Skeletal muscle cell (primary cell): ENCODE measurements at places on chromosomes 11 and 22.

- no peak for DNase-seq
These were observed at the start of gene TRIM29 for GRCh38 chr11:120137611-120138521. TRIM29 (minus strand) TSS chr11:120138113; CDS start chr11:120138031, 82 bp downstream.

- DNase-seq = no peak
These were observed 30.5 kb downstream of the ARAP1 start for GRCh38 chr11:72721689-72722049.

GRCh38 chr11:5232176-5232575 lies 2.1 kb downstream of the HBD start:
- no peak for DNase-seq

DNA sequence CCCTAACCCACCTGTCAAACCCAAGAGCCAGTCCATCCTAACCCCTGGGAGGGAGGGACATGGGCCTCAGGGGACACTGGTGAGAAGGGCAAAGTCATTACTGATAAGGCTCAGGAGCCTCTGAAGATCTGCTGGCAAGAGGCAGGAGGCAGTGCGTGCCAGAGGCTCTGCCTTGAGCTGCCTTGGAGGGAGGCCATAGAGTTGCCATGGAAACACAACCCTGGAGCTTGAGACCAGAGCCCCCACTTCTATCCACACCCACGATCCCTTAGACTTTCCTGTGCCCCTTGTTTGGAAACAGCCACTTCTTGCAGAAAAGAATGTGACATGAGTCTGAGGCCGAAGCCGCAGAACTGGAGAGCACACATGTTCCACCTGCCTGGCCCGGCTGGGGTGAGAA lies 89.7 kb upstream of the CSNK2A3 start:
- no peak for DNase-seq

DNA sequence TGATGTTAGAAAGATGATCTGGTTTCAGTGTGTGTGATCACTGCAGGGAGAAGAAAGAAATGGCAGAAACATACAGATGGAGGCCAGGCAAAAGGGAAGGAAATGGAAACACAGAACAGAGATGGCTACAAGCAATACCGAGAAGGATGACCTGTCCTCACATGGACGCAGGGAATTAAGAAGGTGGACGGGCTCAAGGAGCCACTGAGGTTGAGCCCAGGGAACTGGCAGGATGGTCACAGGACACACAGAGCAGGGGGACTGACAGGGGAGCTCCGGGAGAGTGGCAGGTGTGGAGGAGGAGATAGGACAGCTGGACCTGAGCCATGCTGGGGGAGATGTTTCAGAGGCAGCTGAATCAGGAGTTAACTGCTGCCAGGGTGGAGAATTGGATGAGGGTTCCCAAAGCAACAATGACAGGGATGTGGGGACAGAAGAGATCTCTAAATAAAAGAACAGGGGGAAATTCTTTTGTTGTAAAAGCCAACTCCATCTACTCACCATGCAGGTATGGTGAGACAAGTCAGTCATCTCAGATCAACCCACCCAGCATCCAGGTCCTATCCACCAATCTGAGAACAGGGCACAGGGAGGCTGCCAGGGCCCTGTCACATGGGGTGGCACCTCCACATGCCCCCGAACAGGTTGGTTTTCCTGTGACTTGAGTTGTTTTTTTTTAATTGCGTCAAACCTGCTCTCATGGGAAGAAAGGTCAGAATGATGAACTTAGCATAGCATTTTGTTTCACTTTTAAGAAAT lies 26.3 kb downstream of the KLHL22 start:
- DNase-seq = no peak

DNA sequence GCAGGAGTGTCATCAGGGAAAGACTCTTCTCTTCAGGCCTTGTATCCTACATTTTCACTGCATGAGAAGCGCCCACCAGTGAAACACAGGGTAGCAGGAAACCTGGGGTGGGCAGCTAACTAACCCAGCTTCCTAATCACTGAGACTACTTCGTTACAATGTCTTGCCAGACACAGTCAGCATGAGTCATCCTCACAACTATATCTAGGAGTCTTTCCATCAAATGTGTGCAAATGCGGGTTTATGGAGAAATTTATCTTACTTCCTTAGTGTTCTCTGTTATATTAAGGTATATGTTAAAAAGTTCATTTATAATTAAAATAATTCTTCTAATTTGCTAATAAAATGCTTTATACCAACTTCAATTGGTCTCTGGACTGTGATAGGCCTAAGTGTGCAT lies 79.9 kb upstream of the RAB1B start:
- DNase-seq = peak; percentile 29

GRCh38 chr11:65927904-65928397 lies 8.7 kb downstream of the DRAP1 start:
- no peak for DNase-seq

DNA sequence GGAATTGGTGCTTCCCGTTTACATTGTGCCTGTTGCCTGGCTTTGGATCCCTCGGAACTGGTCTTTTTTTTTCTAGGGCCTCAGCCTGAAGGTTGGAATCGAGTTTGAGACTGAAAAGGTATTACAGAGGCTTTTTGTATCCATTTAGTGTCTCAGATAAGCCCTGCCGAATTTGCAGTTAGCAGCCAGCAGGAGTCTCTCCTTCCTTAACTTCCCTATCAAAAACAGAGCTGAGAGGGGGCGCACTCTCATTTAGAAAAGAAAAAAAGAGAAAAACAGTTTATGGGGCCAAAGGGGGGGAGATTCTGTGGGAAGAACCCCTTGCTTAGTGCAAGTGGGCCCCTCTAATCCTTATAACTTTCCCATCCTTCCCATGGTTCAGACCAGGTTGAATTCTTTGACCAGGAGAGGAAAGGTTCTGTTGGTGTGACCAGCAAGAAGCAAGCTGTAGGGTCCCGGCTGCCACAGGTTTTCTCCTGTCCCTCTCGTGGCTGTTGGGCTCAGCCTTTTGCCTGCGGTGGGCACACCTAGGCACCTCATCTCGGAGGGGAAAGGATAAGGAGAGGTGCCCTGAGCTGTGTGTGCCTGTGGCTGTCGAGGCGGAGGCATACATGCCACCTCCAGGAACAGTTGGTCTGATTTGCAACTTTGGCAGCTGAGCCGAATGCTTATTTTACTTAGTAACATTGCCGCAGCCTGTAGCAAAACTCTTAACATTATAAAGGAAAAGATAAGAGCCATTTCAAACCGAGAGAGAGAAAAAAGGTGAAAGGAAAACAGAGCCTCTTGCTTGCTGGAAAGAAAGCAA lies 565.0 kb upstream of the CNTN5 start:
- DNase-seq = no peak

GRCh38 chr22:28180804-28181731 lies 262.0 kb upstream of the PITPNB start:
- no peak for DNase-seq

DNA sequence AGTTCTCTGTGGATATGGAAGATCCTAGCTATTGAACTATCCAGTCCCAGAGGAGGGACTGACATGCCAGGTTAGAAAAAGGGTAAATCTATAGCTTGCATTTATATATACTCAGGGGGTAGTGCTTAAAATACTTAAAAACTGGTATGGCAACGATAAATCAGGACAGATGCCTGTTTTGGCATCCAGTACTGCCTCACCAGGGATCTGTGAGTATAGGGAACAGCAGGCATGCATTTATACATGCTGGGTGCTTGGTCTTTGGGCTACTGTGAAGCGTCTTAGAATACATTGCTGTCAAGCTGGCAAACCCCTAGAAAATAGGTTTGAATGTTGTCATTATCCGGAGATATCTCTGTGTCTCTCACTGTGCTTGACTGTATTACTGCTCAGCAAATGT lies 94.2 kb upstream of the DRD2 start:
- DNase-seq = no peak

DNA sequence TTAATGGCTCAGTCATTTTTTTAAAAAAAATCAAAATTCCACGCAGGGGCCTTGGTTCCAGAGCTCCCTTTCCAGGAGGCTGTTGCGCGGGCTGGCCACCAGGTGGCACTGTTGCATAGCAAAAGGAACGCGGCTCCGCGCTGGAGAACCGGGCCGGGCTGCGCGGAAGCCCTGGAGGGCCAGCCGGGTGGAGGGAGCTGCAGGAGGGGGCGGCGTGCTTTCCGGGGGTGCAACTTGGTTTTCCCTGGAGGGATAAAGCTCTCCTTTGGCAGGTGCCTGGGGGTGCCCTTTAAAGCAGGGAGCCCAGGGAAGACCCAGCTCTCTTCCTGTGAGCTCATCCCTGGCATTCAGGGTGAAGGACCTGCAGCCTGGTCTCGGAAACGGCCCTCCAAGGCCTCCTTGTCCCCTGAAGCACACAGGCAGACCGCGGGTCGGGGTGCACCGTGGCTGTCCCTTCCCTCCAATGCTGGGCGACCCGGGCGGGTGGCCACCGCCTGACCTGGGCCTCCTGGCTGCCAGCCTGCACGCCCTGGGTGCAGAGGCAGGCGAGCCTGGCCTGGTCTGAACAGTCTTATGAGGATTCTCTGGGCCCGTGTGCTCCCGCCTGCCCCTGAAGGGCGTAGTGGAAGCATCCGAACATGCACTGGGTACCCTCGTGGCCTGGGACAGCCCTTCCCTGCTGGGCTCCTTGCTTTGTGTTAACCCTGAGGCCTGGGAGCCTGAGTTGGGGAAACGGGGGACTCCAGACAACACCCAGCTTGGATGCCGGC lies 23.4 kb downstream of the KRTAP5-5 start:
- DNase-seq = no peak

DNA sequence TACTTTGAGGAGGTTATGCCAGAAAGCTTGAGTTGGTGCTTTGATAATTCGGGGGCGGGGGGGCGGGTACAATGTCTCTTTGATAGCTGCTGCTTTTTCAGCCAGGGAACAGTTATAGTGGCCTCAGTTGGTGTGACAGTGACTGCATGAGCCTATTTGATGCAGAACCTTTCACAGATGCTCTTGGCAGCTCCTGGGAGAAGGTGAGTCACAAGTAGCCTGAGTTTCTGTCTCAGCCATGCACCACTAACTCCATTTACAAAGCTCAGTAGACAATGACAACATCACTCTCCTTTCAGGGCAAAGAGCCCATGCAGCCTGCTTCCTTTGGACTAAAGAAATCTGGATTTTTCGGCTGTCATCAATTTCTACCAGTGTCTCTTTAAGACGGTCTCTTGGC lies 42.1 kb upstream of the SEZ6L start:
- DNase-seq = no peak

DNA sequence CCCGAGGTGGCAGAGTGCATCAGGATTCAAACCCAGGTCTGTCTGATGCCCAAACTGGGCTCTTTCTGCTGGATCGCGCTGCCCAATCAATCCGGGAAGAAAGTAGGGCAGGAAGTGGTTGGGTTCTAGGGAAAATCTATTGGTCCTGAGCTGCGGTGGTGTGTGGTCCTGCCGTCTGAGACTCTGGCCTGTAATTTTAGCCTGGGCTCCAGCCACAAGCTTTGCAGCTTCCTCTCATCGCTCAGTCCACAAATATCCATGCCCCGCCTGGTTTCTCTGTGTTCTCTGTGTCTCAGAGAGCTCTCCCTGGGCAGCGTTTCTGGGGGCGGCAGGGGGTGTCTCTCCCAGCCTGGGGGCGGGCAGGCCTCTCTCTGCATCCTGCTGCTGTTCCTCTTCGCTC lies 18.7 kb downstream of the CACNG2 start:
- DNase-seq = no peak

DNA sequence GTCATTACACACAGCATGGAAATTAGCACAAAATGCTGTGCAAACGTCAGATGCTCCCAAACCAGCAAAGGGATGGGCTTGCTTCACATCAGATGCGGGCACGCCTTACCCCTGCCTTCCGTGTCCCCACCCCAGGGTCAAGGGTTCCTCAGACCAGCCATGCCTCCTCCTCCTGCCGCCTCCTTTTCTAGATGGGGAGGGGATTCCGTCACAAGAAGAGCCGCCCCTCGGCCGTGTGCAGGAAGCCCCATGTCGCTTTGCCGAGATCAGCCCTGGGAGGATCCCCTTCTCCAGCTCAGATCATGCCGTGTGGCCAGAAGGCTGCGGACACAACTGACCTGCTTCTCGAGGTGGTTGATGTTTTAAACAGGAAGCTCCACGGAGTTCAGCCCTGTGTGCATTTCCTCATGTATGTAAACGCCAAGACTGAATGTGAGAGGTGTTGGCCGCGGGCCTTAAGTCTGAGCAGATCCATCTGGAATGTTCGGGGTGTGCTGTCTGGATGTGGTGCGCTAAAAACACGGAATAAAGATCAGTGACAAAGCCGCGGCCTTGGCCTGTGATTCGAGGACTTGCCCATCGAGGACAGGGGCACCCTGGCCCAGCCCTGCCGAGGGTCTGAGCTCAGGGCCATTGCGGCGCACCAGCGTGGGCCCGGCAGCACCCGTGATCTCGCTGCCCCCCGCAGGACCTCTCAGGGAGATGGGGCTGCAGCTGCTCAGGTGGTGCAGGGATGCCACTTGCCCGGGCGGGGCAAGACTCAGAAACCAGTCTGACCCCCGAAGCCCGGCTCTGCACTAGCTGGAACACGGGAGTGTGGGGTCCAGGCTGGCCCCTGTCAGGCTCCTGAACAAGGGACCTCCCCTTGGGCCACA lies 412.9 kb downstream of the TBC1D22A start:
- DNase-seq = peak; percentile 20

DNA sequence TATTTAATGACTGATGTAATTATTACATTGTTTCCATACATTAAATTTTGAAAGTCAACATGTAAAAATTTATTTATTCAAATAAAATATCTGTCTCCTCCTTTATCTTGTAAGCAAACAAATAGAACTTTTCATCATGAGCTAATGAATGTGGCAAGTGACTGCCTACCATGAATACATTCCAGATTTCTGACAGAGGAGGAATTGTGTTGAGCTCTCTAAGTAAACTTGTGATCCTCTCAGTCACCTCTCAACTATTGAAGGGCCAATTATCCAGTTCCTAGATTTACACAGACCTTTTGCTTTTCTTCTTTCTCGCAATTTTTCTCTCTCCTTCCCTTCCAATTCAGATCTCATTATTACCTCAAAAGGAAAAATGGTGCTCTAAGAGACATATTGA lies 21.5 kb downstream of the PRRG4 start:
- DNase-seq = no peak

- no peak for DNase-seq
These were observed 108.6 kb downstream of the STIM1 start for GRCh38 chr11:3964056-3964455.

GRCh38 chr11:37110385-37110784 lies 512.3 kb upstream of the RAG2 start:
- DNase-seq = no peak

GRCh38 chr22:25403811-25404471 lies 160.5 kb upstream of the GRK3 start:
- DNase-seq = no peak

DNA sequence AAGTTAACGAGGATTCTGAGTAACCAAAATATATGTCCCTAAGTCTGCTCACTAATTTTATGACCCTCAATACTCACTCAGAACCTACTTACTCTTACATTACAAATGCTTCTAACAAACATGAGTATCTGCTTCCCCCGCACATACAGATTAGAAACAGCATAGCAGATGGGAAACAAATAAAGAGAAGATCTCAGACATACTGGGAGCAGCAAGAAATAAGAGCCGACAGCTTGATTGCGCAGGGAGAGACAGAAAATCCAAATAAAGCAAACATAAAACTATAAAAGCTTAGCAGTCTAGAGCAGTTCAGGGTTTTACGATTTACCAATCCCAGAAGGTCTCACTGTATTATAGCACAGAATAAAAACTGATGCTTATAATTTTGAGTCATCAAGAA lies 89.1 kb upstream of the DBX1 start:
- no peak for DNase-seq

- no peak for DNase-seq
These were observed 430 bp downstream of the CLP1 start for GRCh38 chr11:57658023-57658361.

GRCh38 chr22:44461614-44462013 lies 36.4 kb downstream of the RTL6 start:
- no peak for DNase-seq

GRCh38 chr11:119188067-119188466 lies 2.8 kb downstream of the NHERF4 start:
- DNase-seq = no peak

- DNase-seq = no peak
These were observed 477 bp downstream of the ZBTB16 start for GRCh38 chr11:114059984-114060391.
